ENCODE measurements at places on chromosomes 7 and 10.

DNA sequence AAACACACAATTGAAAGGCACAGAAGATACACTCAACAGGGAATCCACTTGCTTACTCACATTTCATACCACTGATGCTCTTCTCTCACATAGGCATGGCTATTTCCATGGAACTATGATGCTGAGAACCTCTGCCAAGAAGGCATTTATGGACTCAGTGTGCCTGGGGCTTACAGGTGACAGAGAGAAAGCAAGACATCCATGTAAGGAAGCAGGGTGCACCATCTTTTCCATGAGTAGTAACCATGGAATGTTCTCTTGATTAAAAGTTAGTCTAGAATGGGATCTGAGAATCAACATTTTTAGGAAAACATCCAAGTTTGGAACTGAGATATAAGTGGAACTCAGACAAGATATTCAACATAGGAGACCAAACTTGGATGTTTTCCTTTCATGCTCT lies 52.5 kb upstream of the MACC1 start:
- DNase-seq = no peak

- DNase-seq = no peak
Observed at GRCh38 chr10:54559498-54559897, 241.5 kb downstream of the PCDH15 start.

GRCh38 chr7:102223184-102223583 lies 63.5 kb upstream of the SH2B2 start:
- no peak for DNase-seq

DNA sequence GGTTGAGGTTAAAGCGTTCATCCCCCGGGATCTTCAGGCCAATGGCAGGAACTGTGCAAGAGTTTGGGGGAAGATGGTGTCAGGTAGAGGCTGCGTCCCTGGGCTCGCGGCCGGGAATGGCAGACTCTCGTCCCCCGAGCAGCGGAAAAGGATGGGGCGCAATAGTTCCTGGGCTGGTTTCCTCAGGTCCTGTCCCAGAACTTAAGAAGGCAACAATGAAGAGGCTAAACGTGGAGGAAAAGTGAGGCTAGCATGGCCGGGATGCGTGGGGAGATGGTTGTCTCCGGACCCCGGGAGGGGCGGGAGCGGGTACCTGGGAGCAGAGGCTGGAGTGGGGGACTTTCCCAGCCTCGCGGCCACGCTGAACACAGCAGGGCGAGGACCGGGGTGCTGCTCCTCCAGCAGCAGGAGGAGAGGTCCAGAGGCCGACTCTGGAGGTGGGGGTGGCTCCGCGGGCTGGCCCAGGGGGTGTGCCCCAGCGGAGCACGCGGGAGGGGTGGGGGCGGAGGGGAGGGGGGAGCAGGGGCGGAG lies 882 bp downstream of the IRF5 start:
- no peak for DNase-seq

DNA sequence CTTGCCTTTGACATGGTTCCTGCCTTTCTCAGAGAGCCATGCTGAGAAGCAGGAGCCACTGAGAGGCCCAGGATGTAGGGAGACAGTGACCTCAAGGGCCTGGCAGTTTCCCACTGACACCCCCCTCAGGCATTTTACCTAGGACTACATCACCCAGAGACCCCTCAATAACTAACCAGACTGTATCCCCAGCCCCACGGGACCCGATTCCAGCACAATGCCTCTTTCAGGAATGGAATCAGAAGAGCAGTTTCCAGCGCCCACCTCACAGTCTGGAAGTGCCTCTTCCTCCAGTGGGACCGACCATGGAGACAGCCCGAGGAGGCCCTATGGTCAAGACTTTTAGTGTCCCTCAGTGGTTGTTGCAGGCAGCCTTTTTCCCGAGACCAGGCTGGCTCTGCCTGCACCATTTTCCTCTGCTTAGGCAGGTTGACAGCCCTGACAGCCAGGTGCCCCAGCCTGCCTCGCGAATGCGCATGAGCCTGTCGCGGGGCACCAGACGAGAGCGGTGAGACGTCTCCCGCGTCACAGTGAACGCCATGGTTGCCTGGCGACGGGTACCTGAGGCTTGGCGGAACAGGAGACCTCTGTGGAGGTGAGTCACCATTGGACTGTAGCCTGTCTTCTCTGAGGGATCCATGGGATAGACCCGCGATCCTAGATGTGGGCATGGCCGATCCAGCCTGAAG lies 28.4 kb upstream of the ZNF273 start:
- DNase-seq = no peak

DNA sequence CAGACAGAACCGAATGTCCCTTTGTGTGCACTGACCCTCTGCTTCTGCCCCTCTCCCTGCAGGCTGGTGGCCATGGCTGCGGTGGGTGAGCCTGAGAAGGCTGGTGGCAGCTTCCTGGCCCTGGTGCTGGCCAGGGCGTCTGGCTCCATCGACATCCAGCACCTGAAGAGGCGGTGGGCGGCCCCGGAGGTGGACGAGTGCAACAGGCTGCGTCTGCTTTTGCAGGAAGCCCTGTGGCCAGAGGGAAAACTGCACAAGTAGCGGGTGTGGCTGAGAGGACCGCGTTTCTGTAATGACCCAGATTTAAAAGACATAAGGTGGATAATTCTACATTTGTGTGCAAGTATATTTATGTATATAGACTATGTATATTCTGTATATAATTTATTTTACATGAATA lies 89.2 kb downstream of the DYNC2I1 start:
- DNase-seq = no peak

GRCh38 chr10:98921316-98921715 lies 314.3 kb downstream of the HPSE2 start:
- no peak for DNase-seq

- no peak for DNase-seq
Observed at GRCh38 chr7:14748461-14748860, 154.1 kb downstream of the DGKB start.

All from effector CD4-positive, alpha-beta T cell (primary cell).